ENCODE measurements at places on chromosomes 4 and X.

DNA sequence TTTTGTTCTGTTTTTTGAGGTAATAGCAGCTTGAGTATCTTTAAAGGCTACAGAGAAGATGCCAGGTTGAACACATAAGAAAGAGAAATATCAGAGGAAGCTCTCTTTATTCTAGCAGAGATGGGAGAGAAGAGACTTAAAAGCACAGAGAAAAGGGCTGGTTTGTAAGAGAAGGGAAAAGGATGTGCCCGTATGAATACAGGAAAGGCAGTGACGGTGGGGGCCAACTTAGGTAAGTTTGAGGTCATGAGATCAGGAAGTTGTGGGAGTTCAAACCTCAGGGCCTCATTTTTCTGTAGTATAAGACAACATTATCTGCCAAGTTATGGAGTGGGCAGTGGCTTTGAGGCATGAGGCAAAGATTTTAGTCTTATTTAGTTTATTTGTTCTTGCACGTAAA lies 121.3 kb upstream of the S100G start:
- peak; percentile 18 for DNase-seq

- no peak for DNase-seq
Observed at GRCh38 chr4:102404431-102404969, 59.2 kb upstream of the SLC39A8 start.

- no peak for DNase-seq
Observed at GRCh38 chr4:94139931-94140612, 67.6 kb upstream of the SMARCAD1 start.

- DNase-seq, result no peak
Observed at GRCh38 chrX:68755616-68756125, 73.2 kb upstream of the EFNB1 start.

DNA sequence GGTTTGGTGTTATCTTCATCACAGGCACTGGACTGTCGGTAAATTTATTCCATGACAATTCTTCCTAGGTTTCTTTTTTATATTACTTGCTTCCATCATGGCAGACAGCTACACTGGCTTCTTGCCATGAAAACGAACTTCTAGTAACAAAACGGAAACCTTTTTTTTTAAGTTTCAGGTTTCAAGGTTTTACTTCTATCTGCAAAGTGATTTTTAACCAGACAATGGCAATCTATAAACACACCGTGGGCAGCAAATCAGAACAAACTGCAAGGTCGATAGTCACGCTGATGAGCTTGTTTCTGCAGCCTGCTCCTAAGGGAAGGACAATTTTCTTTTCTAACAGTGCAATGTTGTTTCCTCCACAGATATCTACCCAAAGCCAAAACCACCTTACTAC lies 29.9 kb downstream of the XG start:
- DNase-seq, result no peak

DNA sequence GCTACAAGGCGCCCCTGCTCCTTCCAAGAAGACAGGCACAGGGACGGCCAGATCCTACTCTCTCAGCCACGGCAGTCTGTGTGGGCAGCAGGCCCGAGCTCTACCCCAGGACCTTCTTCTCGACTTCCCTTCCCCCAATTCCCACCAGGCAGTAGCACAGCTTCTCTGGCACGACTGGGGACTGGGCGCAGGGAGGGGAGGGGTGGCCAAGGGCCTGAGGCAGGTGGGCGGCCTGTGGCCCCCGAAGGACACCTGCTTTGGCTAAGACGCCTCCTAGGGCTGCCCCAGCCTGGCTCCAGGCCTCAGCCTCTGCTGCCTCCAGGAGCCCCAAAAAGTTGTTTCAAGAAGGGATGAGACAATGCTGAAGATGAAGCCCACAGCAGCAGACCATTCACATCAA lies 24.2 kb upstream of the IRF2 start:
- no peak for DNase-seq

GRCh38 chr4:2281575-2282343 lies 19.9 kb upstream of the MXD4 start:
- peak; percentile 60 for DNase-seq

GRCh38 chr4:47471591-47471990 lies 8.1 kb upstream of the COMMD8 start:
- DNase-seq, result no peak

- DNase-seq, result no peak
Observed at GRCh38 chr4:122912810-122913575, 9.4 kb downstream of the NUDT6 start.

GRCh38 chr4:163932504-163932903 lies 438.0 kb downstream of the TMA16 start:
- DNase-seq, result no peak

- no peak for DNase-seq
Observed at GRCh38 chr4:111977419-111977965, 167.8 kb upstream of the FAM241A start.

- no peak for DNase-seq
Observed at GRCh38 chr4:104907074-104907649, 239.5 kb upstream of the TET2 start.

- DNase-seq, result no peak
Observed at GRCh38 chr4:89410687-89411086, 103.1 kb upstream of the GPRIN3 start.
